Hindlimb muscle (tissue), 1 donor: ENCODE measurements at places on chromosomes 4 and X. TPM values are rescaled to one million over a fixed set of nuclear protein-coding genes. Genes with fewer than 3 reads are reported as not detected.

GRCh38 chr4:71867598-71867997, 83.7 kb upstream of the GC start:
- no peak for DNase-seq

- DNase-seq: no peak
These were observed 27.6 kb downstream of the ZBTB49 start for GRCh38 chr4:4317496-4318232.

DNA sequence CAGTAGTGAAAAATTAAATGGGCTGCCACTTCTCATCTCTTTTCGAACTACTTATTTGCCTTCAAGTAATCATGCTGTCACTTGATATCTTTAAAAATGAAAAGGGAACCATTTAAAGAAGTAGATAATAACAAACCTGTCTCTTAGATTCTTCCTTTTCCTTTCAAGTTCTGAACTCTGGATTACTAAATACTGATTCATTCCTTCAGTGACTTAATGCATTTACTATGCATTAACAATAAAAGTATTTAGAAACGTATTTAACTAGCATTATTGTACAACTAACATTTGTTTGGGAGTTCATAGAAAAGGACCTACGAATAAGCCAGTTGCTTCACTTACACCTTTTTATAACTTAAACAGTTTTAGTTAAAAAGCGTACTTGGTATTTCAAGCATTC, 61.1 kb upstream of the RAB33B start:
- no peak for DNase-seq

DNA sequence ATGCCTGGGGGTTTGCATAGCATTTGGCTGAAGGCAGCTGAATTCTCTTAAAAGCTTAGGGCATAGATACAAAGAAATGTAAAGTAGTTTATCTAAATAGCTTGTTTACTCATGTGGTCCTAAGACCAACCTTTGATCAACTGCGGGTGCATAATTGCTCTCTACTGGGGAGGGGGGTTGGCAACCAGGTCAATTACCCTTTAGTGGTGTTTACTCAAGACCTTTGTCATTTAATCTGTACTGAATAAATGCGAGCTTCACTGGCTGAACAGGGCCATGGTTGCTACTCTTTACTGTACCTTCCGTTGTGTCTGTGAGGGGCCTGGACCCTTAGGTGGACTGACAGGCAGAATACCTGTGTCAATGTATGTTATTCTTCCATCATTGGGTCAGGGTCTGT, 102.7 kb upstream of the FAM9C start:
- DNase-seq: no peak

- DNase-seq: no peak
These were observed 2.3 kb downstream of the TBL1X start for GRCh38 chrX:9467146-9467545.

DNA sequence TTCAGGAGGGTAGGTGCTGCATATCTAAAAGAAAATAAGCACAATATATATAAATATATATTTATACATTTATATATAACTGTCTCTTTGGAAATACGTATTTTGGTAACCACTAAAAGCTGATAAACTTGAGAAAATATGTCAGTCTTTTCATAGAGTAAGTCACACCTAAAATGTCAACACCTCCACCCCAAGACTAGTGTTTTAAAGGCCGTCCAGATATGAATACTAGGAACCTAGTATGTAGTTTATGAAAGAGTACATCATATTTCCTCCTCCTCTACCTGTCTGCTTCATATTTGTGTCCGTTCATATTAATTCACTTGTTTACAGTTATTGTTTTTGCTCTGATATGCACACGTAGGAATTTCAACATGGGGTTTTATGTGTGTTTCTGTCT, 45.2 kb downstream of the MTMR8 start:
- DNase-seq: no peak

DNA sequence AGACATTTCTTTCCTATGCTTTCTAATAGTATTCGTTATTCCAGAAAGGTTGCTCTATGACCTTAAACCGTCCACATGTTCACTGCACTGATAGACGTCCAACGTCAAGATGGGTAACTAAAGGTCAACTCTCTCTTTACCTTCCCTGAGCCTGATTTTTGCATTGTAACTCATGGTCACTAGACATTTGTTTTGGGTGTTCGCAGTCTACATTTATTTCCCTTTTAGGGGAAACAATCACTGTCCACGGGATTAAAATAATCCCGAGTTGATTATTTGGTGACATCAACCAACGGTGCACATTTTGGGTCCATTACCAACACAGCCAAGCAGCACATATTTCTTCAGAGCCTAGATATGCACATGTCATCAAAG, 540 bp upstream of the HADH start:
- DNase-seq: no peak

DNA sequence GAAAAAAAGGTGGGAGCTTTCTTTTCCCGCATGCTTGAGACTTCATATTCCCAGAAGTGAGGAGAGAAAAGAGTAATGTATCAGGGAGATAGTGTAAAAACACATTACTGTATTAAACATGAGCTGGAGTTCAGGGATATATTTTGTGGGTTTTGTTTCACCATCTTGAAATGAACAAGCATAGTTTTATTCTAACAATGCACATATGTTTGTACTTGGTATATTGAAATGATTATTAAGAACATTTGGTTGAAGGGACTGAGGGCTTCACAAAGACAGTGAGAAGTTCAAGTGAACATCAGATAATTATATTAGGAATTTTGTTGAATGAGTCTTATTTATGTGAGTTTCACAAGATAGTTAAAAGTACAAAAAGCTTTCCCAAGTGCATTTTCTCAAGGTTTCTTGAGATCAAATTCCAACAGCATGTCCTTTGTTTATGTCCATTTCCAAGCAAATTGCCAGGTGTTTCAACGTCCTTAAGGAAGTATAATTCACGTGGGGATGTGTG, 368.8 kb downstream of the ANKRD50 start:
- DNase-seq: no peak

GRCh38 chr4:39047681-39048080, 14.4 kb upstream of the KLHL5 start:
- no peak for DNase-seq

GRCh38 chr4:173258866-173259265, 75.3 kb downstream of the HMGB2 start:
- DNase-seq: no peak

- peak; percentile 76 for DNase-seq
These were observed 180.7 kb upstream of the PGRMC2 start for GRCh38 chr4:128468123-128468989.

DNA sequence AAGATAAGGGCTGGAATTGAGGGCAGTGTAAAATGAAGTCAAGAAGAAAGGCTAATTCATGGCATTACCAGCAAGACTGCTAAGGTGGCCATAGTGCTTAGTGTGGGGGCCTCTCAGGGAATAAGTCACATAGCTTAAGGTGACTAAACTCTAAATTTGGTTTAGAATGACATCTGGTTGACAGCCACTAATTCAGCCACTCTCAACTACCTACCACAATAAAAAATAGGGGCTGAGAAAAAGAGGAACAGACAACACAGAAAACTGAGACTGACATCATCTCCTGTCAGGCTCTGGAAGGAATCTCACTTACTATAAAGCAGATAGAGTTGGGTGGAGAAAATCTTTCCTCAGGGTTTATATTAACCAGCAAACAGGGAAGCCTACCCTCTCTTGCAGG, 96.9 kb downstream of the CHRDL1 start:
- DNase-seq: no peak

DNA sequence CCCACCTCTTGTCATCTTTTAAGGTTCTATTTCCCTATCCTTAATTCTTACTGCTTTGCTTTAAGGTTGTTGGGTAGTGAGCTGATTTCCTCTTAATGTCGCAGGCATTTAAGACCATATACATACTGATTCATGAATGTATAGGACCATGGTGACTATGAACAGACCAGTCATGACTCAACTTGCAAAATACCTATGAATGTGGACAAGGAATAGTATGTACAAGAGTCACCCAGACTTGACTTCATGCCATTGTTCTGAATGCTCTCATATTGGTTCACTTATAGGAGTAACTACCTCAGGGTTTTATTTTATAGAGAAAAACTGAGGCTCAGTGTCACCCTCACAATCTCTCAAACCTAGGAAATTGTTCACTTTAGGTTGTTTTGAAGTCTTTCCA, 44.3 kb downstream of the CCNG2 start:
- no peak for DNase-seq

GRCh38 chr4:13368217-13368616, 115.9 kb downstream of the RAB28 start:
- no peak for DNase-seq

GRCh38 chrX:65894133-65894532, 145.7 kb downstream of the VSIG4 start:
- no peak for DNase-seq

DNA sequence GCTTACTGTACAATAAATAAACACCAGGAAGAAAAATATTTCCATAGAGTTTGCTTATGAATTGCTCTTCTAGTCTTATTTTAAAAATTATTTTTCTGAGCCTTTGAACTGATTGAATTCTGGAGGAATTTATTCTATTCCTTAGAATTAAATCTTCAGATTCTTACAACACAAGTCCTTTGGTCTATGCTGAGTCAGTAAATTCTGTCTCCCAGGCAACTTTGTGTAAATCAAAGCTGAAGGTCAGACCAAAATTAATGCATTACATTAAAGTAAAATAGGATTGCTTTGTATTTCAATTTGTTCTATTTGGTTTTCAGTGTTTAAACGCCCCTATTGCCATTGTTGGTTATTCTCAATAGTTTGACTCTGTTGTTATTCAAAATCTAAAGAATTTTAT, 26.8 kb upstream of the STPG2 start:
- no peak for DNase-seq

- DNase-seq: no peak
These were observed 1125.5 kb downstream of the FAT4 start for GRCh38 chr4:126440297-126440696.

DNA sequence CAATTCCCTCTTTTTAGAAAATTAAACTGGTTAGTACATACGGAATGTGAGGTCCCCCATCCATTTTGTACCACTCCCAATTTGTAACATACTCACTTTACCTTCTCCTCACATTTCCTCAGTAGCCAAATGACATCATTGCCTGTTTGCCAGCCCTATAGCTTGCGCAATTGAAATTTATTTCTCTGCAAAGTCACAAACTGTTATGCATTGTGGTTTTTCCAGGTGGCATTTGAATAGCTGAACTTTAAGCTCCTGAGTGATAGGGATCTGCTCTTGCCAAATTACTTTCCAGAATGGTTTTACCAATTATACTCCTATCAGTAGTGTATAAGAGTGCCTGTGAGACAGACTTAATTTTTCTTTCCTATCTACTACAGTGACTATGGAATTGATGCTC, 7.7 kb downstream of the COL4A5 start:
- DNase-seq: no peak

- DNase-seq: no peak
These were observed 28.4 kb downstream of the GUCY1B1 start for GRCh38 chr4:155787113-155787710.

DNA sequence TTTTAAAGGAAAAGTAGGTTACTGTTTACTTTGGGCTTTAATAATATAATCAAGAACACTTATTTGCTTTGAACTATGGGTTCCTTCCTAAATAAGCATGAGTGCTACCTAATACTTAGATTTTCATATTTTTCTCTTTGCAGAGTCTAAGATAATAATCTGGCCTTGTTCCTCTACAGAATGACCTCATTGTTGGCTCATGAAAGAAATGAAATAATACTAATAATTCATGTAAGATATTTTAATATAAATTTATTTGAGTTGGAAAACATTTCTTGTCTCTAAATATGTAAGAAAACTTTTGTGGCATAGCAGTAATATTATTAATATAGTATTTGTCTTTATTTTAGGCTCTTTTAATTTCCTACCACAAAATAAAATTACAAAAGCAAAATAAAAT, 601.3 kb downstream of the IQCM start:
- no peak for DNase-seq

- no peak for DNase-seq
These were observed 23.5 kb downstream of the NDP start for GRCh38 chrX:43949669-43950068.

DNA sequence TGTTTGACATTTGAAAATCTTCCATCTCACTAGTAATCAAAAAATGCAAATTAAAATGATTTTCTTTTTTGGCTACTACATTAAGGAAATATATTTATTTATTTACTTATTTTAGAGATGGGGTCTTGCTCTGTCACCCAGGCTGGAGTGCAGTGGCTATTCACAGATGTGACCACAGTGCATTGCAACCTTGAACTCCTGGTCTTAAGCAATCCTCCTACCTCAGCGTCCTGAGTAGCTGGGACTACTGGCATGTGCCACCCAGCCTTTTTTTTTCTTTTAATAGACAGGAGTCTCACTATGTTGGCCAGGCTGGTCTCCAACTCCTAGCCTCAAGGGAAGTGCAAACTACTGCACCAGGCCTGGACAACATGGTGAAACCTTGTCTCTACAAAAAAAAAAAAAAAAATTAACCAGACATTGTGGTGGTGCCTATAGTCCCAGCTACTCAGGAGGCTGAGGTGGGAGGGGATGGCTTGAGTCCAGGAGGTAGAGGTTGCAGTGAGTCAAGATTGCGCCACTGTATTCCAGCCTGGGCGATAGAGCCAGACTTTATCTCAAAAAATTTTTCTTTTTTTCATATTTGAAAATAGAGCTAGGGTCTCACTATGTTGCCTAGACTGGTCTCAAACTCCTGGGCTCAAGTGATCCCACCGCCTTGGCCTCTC, 4.4 kb upstream of the SMIM14 start:
- no peak for DNase-seq

GRCh38 chrX:101655534-101655933, 4.1 kb downstream of the ARMCX2 start:
- no peak for DNase-seq

Gene APLN
- polyA plus RNA-seq: 15.7 TPM

Gene AKAP4
- polyA plus RNA-seq: 1.0 TPM

Gene SPON2
- 48.0 TPM for polyA plus RNA-seq

Gene TLR10
- polyA plus RNA-seq: 0.41 TPM

Gene TBCK
- polyA plus RNA-seq: 22.3 TPM

Gene C4orf17
- polyA plus RNA-seq: not detected

Gene UGT2B15
- polyA plus RNA-seq: not detected

Gene CABS1
- polyA plus RNA-seq: not detected

Gene KIAA1210
- polyA plus RNA-seq: 0.12 TPM

Gene PPP2R2C
- polyA plus RNA-seq: 0.45 TPM

Gene KIAA0232
- 17.2 TPM for polyA plus RNA-seq
